ENCODE measurements at places on chromosomes 4 and X.
A peak's percentile ranks its signal among the peaks of the same experiment; 100 is the strongest.

- peak; percentile 35 for DNase-seq
Observed at GRCh38 chrX:41335958-41336331, 2.0 kb downstream of the DDX3X start.

DNA sequence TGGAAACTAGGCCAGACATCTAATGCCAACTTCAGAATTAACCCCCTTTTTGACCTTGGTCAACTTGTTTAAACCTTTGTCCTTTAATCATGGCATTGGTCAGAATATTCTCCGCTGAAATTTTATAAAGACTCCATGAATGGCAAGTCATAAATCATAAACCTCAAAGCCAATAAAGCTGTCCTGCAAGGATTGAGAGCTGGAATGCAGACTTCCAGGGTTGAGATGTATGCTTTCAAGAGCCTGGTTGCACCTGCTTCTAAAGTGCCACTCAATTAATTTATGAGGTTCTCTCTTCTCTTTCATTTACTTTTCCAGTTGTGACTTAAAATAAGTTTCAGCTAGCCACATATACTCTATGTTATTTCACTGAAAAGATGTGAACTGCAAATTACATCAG is 136.2 kb upstream of the HCCS start:
- no peak for DNase-seq

DNA sequence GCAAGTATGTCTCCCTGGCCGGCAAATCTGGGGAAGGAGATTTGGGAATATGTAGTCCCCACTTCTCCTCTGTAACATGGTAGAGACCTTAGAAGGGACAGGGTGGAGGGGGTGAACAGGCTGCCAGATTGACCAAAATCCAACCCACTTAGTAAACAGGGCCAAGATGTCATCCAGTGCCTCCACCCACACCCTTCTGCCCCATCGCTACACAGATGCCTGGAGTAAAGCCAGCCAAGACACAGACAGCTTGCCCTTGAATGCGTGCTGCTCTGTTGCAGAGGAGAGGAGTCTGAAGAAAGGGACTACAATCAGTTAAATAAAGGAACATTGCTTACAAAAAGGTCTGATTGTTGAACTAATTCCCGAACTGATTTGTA is 160.1 kb upstream of the LDB2 start:
- DNase-seq = no peak

DNA sequence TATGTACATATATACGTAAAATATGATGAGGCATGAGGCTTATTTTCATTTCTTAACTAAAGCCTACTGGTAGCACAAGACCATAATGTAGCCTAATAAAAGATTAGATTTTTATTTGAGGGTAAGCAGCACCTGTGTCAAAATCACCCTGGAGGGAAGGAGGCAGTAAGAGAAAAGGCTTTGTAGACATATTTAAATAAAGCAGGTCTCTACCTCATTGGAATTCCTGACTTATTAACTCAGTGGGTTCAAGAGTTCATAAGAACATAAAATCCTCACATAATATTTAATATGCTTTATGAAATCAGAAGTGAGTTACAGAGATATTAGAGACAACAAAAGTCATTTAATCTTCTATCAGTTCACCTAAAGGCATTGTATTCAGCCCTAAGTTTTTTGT is 261.6 kb upstream of the ANKRD50 start:
- no peak for DNase-seq

DNA sequence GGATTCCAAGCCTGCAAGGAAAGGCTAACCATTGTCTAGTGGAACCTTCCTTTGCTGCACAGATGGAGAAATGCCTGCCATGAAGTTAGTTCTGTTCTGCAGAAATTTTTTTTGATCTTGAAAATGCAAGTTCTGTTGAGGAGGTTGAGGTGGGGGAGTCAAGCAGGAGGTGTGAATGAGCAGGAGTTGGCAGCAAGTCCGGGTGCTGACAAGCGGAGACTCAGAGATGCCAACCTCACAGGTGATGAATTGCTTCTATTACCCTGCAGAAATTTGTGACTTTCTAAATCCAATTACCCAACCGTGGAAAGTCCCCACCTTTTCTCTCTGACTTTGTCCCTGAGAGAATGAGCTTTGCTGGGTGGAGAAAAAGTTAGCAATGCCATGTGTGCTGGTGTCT is 350.1 kb downstream of the DHRSX start:
- no peak for DNase-seq

GRCh38 chr4:5828005-5828391 is 64.9 kb downstream of the CRMP1 start:
- DNase-seq = no peak

- no peak for DNase-seq
Observed at GRCh38 chrX:38798956-38799355, 2.3 kb upstream of the MID1IP1 start.

DNA sequence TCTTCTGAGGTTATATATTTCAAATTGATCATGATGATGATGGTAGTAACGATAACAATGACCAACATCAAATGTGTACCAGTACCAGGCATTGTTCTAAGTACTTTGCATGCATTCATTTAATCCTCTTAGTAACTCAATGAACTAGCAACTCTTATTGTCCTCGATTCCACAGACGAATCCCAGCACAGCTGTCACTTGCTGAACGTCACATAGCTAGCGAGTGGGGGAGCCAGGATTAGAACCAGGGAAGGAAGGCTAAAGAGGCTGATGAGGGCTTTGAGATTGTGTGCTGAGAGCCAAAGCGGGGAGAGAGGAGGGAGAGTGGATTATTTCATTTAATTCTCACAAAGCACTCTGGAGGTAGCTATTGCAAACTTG is 103.6 kb downstream of the PHOX2B start:
- DNase-seq = no peak

- no peak for DNase-seq
Observed at GRCh38 chr4:155249016-155249566, 40.7 kb downstream of the NPY2R start.

GRCh38 chr4:2150076-2150475 is 90.9 kb downstream of the NAT8L start:
- DNase-seq = no peak

GRCh38 chr4:113837397-113837796 is 75.9 kb upstream of the CAMK2D start:
- DNase-seq = no peak

GRCh38 chrX:49915361-49916222 is 6.8 kb upstream of the CLCN5 start:
- peak; percentile 61 for DNase-seq

DNA sequence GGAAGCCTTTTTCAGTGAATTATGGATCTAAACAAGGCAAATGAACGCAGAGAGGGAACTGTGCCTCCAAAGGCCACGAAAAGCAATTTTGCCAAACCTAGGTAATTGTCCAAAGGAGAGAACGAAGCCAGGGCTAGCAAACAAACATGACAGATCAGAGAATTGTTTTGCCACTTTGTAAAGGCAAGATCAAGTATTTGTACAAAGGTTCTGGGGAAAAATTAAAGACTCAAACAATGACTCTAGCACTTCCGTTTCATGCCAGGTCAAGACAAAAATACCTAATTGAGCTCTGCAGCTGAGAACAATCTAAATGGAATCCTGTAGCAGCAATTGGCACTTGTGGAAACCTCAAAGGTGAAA is 8.5 kb downstream of the RBM47 start:
- no peak for DNase-seq

- DNase-seq = no peak
Observed at GRCh38 chr4:74610491-74610890, 165.6 kb downstream of the AREG start.

DNA sequence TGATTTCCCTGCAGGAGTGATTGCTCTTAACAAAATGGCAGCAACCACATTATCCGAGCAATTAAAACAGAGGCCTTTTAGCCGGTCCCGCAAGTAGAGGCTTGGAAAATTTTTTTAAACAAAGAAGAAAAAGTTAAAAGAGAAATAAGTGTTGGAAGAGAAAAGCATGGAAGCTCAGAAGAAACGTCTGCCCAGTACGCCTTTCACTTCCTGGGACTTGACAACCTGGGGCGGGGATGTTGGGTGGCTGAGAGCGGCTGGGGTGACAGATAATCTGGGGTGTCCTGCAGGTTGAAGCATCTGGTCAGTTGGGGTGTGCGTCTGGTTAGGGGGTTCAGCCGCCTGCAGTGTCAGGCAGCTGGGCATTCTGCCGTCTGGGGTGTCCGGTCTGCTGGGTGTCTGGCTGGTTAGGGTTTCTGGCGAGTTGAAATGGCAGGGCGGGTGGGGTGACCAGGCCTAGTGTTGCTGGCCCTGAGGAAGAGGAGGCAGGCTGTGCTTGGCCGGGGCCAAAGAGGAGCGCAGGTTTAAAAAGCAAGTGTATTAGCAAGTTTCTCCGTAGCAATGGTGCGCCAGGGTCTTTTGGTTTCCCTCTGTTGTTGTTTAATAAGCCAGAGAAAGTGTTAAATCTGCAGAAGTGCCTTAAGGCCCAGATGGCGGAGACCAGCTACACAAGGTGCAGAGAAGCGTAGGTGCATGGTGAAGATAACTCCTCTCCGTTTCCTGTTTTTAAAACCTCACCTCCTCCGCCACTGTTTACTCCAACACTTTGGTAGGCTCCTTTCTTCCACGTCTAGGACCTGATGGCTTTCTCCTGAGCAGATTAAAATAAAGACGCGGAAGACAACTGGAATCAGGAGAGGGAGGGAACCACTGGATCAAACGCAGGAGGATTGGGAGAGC is 5.6 kb downstream of the HAND2 start:
- DNase-seq = no peak

DNA sequence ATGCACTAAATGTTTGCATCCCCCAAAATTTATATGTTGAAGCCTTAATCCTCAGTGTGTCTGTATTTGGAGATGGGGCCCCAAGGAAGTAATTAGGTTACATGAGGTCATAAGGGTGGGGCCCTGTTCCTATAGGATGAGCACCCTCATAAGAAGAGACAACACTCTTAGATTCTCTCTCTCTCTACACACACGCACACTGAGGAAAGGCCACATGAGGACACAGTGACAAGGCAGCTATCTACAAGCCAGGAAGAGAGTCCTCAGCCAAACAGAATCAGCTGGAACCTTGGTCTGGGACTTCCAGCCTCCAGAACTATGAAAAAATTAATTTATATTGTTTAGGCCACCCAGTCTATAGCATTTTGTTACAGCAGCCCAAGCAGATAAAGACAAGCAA is 69.3 kb upstream of the NOCT start:
- no peak for DNase-seq

DNA sequence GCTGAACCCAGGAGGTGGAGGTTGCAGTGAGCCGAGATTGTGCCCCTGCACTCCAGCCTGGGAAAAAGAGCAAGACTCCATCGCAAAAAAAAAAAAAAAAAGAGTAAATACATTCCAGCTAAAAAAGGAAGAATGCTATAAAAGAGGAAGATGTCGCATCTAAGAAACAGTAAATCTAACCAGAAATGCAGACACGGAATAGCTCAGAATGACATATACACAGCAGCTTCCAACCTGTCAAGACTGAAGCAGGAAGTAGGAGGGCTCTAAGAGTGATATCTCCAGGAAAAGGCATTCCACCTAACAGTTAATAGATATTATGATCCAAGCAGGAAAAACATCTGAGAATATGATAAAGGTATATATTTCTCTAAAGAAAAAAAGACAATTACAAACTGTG is 16.0 kb downstream of the CLOCK start:
- DNase-seq = no peak

GRCh38 chr4:139902321-139903320 is 237.0 kb downstream of the MGST2 start:
- no peak for DNase-seq

GRCh38 chr4:111398906-111399330 is 746.3 kb upstream of the FAM241A start:
- no peak for DNase-seq

- no peak for DNase-seq
Observed at GRCh38 chrX:720825-721224, 90.2 kb downstream of the SHOX start.

- no peak for DNase-seq
Observed at GRCh38 chr4:186592966-186593586, 37.7 kb upstream of the MTNR1A start.

GRCh38 chr4:136925203-136925602 is 607.1 kb downstream of the PCDH18 start:
- DNase-seq = no peak

DNA sequence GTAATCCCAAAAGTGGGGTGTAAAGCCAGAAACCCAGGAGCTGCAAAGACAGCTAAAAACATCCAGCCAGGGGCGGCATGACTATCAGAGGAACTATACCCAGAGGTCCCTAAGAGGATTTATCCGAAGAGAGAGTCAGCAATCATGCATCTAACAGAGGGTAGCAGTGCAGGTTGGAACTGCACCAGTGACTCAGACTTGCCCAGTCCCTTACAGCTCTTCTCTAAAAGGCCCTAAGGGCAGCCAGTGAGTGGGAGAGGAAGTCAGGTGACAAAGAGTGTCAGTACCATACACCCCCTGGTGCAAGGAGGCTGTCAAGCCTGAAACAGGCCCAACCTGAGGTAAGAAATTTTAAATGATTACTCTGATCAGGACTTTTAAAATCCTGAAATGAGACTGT is 88.1 kb downstream of the CAMK2D start:
- DNase-seq = peak; percentile 38

GRCh38 chr4:60223208-60223923 is 976.8 kb upstream of the ADGRL3 start:
- DNase-seq = no peak

DNA sequence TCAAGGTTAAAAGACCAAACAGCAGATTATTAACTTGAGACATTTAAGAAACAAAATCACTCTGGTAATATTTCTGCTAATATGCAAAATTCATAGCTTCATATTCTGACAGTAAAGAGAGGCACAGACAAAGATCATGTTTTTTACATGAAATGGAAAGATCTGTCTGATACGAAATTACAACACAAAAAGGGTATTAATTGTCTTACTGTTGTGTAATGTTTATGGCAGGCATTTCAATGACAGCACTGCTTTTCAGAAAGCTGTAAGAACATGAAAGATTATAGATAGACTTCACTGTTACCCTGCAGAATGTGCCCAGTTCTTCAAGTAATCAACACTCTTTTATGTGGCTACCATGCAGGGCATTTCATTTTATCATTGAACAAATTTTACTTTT is 15.4 kb downstream of the DCHS2 start:
- DNase-seq = no peak

DNA sequence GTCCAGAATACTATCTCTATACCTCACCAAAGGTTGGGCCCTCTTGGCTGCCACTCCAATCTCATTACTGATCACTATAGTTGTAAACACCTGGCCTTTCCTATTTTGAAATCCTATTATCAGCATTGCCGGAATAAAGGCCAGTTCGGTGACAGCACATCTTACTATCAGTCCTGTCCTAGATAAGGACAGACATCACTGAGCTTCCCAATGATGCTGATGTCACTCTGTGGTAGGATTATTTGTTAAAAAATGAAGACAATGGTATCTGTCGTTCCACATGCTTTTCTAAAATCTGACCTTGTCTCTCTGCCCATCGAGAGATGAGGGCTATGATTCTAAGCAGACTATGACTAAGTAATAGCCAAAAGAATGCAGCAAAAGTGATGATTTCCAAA is 260.4 kb downstream of the PDGFC start:
- DNase-seq = no peak

- DNase-seq = no peak
Observed at GRCh38 chr4:78566834-78567499, 15.4 kb downstream of the ANXA3 start.

DNA sequence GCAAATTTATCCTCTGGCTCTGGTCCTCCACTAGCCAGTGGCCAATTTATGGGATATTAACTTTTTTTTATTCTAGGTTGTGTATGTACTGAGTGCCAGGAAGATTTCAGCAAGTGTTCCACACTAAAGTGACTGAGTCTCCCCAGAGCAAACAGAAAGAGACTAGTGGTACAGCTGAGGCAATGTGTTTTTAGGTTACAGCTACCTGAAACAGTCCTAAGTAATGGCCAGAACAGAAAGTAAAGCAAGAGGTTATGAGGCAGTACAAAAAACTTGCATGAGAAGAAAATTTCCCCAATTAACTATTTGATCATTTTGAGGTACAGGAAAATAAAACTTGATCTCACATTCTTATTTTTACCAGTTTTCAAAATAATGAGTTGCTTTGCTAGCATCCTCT is 31.2 kb downstream of the PRDM8 start:
- no peak for DNase-seq

All from CD4-positive, alpha-beta T cell treated with Interleukin-15 for 4 hours (primary cell).